Inflammatory macrophage treated with lipopolysaccharide for 4 hours (primary cell): ENCODE measurements at places on chromosomes 12 and 14.

DNA sequence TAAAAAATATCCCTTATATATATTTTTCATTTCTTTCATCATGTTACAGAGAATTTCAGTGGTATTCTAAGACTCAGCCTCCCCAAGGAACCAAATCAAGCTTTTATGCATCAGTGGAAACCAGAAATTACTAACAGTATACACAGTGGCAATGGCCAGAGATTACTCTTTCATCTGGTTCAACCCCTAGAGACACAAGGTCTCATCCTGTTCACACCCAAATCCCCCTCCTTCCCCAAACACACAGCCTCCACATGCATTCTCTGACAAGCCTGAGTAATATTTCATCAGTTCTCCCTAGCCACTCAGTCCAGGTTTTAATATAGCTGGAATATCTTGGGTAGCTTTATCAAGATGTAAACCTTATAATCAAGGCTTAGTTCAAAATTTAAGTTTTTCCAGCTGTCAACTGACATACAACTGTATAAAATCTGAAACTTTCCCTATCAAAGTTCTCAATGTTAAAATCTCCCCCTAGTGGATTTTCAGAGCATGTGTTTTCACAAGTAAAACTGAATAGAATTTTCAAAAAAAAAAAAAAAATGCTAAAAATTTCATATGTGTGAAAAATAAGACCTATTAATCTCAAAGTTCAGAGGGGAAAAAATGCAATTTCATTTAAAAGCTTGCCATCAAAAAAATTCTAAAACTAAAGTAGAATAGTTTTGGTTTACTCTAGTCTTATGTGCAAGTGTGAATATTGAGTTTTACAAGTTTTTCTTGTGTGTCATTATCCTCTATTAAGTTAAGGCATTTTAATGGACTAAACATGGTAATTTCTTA is 10.5 kb upstream of the SSTR1 start:
- peak; percentile 2 for DNase-seq

DNA sequence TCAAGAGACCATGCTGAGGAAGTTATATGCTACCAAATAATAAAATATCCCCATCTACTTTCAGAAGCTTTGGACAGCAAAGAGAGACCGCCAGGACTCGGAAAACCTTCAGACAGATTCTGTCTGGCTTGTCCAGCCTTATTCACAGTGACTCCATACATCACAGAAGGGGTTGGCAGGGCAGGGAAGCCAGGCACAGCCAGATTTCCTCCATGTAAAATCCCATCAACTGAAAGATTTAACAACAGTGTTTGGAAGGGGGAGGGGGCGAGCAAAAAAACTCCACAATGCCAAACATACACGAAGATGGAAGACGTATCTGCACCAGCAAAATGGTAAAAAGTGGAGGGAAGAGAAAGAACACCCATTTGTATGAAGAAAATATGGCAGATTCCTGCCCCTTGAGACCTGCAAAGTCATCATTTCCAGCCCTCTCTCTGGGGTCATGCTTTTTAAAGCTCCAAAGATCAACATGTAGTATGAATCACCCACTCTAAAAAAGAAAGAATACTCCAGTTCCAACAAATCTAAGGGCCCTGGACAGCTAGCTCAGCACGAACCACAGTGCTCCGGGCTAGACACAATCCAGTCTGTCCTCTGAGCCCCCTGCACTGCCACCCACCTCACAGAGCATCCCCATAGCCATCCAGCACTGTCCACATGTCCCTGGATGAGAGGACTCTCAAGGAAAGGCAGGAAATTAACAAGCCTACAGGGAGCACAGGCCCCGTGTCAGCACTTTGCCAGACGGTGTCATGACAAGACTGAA is 116.4 kb downstream of the DICER1 start:
- DNase-seq = no peak

DNA sequence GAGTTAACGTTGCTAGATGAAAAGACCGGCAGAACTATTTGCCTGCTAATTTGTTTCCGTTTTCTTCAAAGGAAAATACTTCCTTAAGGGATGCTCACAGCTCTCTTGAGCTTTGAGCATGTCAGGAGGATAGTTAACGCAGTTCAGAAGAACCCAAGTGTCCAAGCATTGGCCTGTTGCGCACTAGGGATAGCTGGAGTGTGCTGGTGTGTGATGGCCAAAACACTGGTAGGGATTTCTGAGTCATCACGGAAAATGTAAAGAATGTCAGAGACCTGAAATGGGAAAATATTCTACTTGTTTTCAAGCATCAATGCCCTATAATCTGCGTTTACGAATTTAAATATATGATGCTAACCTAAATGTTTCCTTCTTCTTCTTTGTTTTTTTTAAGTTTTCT is 97.8 kb downstream of the VRK1 start:
- no peak for DNase-seq

- no peak for DNase-seq
These were observed 48.0 kb downstream of the ETNK1 start for GRCh38 chr12:22672951-22673350.

DNA sequence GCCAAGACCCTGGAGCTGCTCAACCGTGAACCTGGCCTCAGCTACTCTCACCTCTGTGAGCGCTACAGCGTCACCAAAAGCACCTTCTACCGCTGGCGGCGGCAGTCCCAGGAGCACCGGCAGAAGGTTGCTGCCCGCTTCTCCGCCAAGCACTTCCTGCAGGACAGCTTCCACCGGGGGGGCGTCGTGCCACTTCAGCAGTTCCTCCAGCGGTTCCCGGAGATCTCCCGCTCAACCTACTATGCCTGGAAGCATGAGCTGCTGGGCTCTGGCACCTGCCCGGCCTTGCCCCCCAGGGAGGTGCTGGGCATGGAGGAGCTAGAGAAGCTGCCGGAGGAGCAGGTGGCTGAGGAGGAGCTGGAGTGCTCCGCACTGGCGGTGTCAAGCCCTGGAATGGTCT is 9.3 kb downstream of the VRTN start:
- no peak for DNase-seq

- no peak for DNase-seq
These were observed 66.1 kb downstream of the CCDC88C start for GRCh38 chr14:91351512-91351862.

DNA sequence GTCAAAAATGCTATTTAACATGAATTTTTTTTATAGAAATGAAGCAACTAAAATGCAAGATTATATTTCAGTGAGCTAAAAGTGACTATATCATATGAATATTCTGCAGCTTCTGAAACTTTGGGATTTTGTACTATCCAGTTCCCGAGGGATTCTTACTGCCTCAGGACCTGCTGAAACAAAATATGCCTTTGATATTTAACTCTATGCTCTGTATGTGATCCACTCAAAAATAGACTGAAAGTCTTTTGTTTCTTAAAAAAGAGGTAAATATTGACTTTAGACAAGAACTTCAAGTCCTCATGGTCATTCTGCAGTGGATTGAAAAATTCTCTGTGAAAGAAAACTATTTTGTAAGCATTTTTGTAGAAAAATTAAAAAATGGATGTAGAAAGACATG is 22.4 kb downstream of the CNTN1 start:
- no peak for DNase-seq

DNA sequence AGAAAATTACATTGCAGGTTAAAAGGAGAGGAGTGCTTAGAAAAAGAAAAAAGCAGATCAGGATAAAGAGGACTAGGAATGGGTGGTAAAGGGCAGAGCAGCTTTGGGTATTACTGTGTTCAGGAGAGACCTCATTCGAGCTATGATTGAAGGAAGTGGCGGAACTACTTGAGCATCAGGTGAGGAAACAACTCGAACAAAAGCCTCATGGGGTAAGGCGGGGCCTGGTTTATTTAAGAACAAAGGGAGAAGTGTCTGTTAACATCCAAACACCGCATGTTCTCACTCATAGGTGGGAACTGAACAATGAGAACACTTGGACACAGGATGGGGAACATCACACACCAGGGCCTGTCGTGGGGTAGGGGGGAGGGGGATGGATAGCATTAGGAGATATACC is 444.6 kb upstream of the CCDC196 start:
- DNase-seq = no peak

DNA sequence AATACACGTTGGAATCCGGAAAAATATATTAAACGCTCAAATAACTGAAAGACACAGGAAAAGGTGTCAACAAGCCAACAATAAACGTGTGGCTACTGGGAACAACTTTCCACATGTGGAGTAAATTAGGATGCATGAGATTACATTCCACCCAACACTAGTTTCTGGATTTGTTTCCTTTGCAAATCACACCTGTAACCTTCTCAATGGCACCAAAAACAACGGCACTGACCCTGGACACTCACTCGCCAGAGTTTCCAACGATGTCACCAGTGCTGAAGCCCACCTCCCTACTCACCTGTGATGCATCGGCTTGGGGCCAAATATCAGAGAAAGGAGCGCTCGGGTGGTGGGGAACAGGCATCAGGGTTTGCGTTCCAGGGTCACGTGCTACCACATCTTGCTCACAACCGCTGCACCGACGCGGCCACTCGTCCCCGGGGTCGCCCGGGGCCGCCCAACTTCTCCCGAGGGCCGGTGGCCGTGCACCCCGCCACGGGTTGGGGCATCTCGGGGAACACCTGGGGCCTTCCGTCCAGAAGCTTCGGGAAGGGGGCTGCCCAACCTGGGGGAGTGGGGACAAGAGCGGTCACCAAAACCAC is 629 bp downstream of the PRDM4 start:
- peak; percentile 10 for DNase-seq

DNA sequence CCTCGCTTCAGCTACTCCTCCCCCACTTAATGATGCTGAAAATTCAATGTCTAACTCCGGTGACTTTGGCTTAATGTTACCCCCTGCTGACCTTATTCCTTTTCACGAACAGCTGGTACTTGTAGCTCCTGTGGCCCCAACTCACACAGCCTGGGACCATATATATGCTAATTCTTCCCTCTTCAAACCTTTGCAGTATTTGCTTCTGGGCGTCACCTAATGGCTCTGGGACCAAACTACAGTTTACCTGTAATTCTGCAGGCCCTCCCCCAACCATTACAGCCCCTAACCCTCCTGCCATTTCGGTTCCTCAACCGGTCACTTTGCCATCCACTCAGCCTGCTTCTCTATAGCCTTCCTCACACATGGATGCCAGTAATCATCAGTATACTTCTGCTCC is 29.6 kb upstream of the C12orf75 start:
- DNase-seq = no peak

DNA sequence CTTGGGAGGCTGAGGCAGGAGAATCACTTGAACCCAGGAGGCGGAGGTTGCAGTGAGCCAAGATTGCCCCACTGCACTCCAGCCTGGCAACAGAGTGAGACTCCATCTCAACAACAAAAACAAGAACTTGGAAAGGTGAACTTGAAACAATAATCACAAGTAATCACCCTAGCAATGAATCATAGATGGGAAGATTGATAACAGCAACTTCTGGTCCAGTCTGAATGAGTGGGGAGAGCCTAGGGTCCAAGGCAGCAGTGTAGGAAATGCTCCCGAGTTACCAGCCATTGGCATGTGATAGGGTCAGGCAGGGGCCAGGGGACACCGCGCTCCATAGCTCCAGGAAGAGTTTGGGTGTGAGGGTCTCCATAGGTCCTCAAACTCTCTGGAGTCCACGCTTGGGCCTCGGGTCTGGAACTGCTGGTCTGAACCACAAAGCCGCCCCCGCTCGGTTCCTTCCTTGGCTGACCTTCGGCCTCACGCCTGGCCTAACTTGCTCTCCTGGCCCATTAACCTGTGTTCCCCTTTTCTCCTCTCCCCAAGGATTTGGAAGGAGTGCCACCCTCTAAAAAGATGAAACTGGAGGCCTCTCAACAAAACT is 19.9 kb upstream of the MLXIP start:
- DNase-seq = no peak

DNA sequence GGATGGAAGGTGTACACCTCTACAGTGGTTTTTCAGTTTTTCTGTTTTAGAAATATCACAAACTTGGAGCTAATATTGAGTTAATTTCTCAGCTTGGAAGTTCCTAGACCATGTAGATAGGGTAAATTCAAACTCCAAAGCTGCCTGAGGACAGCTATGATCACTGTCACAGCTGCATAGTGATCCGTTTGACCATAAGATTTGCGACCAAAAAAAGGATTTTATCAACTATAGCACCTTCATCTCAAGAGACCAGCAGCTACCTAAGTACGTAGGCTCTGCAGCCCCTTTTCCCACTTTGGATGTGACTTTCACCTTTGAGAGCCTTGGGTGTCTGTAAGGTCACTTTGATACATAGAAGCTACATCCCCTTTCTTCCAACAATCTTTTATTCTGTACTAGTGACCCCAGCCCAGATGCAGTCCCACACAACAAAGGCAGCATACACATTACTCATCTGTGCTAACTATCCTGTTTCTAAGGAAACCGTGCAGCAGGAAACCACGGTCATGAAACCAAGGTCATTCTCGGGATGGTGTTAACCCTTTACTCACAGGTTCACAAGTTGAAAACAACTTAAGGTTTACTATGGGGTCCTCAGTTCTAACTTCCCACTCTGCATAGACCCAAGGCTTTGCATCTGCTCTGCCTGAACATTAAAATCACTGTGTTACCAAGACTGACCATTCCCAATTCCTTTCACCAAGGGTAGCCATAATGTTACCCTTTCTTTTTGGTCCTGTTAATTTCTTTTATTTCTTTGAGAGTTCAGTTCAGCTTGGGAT is 75.4 kb downstream of the IFT81 start:
- DNase-seq = no peak

- DNase-seq = no peak
These were observed 86.0 kb upstream of the LGR5 start for GRCh38 chr12:71353607-71354006.

GRCh38 chr12:49079793-49080192 is 10.0 kb upstream of the RHEBL1 start:
- DNase-seq = no peak

- DNase-seq = no peak
These were observed 10.7 kb upstream of the BHLHE41 start for GRCh38 chr12:26135571-26135970.

- no peak for DNase-seq
These were observed 84.6 kb downstream of the ARL6IP4 start for GRCh38 chr12:123064885-123065619.

- no peak for DNase-seq
These were observed 67.9 kb upstream of the TMEM132D start for GRCh38 chr12:129971721-129972120.
